Esophagus squamous epithelium (tissue), 5 donors: ENCODE measurements at places on chromosomes 6 and 20. TPM values are rescaled to one million over a fixed set of nuclear protein-coding genes. Genes with fewer than 3 reads are reported as not detected.

GRCh38 chr6:100271625-100272024 is 193.1 kb downstream of the SIM1 start:
- no peak for DNase-seq

DNA sequence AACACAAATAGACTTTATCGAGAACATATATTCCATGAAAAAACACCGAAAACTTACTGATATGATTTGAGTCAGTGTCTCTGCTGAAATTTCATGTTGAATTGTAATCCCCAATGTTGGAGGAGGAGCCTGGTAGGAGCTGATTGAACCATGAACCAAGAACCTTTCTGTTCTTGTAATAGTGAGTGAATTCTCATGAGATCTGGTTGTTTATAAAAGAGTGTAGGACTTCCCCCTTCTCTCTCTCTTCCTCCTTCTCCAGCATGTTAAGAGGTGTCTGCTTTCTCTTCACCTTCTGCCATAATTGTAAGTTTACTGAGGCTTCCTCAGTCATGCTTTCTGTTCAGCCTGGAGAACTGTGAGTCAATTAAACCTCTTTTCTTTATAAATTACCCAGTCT is 1289.3 kb upstream of the CITED2 start:
- DNase-seq, result no peak

DNA sequence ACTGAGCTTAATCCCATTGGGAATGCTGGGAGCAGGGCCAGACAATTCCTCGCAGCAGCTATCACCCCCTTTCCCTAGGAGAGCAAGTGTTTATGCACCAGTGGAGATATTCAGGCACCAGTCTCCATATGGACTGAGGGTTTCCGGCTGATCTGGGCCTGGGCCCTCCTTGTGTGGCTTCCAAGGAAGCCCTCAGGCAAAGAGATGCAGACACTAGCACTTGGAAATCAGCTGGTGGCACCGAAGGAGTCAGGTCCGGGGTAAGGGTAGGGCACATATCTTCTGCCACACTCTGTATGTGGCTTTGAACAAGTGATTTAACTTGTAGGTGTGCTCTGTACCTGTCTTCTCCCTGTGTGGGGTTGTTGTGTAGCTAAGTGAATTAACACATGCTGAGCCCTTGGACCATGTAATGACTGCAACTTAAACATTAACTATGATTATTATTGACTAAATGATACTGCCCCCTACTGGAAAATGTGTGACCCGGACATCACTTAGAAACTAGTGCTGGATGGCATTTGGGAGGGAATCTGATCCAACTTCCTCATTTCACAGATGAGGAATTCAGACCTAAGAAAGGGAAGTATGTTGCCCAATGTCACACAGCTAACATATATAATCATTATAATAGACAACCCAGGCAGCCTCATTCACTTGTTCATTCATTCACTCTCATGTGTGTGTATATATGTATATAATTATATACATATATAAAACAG is 19.3 kb upstream of the WFDC2 start:
- no peak for DNase-seq

ZSCAN16 gene
- total RNA-seq, result 4.4 TPM

DNA sequence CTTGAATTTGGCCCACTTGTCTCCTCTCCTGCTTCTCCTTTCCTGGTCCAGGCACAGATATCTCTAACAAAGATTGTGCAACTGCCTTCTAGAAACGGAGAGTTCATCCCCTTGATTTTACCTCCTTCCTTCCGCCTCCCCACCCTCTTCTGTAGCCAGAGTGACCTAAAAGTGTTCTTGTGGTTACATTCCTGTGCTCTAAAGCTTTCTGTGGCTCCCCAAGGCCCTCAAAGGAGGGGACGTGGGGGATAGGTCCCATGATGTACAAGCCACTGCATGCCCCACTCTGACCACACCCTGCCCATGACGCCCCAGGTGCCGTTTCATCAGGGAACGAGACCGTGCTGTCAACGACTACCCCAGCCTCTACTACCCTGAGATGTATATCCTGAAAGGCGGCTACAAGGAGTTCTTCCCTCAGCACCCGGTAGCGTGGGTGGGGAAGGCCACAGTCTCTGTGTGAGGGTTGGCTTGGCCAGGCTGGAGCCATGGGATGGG is 8.2 kb downstream of the CDC25B start:
- DNase-seq, result no peak

DNA sequence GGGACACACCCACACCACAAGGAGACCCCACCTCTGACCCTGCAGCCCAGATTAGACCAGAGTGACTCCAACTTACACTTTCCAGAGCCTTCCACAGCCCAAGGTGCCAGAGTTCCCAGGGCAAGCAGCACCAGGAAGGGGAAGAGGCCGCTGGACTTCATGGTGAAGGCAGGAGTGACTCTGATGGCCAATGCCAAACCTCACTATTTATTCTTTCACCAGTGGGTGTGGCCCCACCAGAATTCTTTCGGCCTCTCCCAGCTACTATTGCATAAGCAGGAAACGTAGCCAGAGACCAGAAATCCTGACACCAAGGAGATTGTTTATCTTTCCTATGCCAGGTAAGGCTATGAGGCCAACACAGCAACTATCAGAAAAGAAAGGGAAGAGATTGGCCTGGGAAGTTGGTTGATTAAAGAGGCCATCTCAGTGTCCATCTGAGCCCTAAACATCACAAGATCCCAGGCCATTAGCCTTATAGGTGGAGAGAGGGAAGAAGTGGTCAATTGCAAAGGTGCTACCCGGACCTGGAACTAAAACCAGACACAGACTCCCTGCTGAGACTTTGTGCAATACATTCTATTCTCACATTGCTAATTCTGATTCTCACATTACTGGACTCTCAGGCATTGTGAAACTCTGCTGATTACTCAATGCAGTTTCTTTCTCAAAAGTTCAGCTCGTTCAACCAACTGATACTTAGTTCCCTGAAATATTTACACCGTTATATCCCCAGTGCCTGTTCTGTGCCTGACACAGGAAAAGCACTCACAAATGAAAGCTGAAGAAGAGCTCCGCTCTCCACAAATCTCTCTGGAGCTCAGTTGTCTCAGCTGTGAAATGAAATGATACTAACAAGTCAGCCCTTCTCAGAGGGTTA is at the start of gene SLPI:
Gene SLPI, minus strand, starts transcription at position 182 of the 880 bp plus-strand sequence. Its CDS starts 21 bp downstream, at position 161.
- no peak for DNase-seq

SMOC2 gene
- 5.8 TPM for total RNA-seq

EYS gene
- 0.87 TPM for total RNA-seq

DNA sequence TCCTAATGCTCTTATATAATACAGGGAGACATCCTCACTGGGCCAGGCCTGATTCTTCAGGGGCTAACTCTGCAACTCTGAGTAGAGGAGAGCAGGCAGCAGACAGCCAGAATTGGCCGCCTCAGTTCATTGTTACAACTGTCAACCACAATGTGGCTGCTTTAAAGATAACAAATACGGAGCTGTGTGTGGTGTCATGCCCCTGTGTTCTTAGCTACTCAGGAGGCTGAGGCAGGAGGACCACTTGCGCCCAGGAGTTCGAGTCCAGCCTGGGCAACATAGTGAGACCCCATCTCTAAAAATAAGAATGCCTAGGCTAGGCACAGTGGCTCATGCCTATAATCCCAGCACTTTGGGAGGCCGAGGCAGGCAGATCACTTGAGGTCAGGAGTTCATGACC is 34.3 kb downstream of the CEP250 start:
- no peak for DNase-seq

DNA sequence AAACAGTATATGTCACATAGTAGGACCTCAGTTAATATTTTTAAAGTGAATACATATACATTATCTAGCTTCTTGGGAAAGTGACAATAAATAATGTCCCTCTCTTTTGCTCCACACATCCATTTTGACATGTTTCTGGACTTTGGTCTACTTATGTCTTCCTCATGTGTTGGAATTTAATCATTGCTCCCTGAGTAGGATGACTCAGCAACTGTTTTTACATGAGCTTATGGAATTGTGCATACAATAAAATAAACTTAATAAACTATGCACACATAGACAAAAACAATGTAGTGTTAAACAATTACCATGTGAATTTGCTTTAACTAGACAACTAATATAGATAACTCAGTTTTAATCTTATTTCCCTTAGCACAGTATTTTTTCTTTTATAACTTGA is 503.8 kb downstream of the TFAP2B start:
- no peak for DNase-seq

DNA sequence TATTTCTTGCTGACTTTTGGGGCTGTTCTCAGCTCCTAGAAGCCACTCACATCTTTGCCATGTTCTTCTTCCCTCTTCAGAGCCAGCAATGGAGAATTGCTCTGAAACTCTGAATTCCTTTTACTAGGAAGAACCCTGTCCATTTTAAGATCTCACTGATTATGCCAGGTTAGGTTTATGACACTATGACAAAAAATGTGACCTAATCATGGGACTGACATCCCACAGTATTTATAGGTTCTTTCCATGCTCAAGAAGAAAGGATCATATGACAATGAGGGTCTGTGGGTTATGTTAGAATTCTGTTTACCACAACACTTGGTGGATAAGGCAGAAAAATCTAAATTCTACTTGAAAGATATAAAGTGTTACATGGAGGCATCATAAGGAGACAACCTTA is 263.3 kb upstream of the CITED2 start:
- no peak for DNase-seq

- DNase-seq, result no peak
Observed at GRCh38 chr6:160069050-160069454, 52.6 kb upstream of the SLC22A1 start.

DNA sequence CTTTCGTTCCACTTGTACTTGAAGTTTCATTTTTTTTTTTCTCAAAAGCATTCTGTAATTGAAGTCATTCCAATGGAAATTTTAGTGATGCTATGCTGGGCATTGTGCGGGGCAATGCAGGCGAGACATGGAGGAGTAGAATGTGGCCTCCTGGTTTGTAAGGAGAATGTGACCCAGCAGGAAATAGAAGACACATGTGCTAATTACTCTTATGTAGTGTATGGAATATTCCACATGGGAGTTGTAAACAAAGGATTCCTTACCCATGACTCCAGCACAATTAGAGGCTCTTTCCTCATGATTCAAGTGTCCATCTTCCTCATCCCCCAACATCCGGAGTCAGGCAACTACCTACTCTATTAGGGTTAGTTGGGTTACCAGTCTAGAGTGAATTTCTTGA is 14.9 kb upstream of the RFPL4B start:
- DNase-seq, result no peak

GRCh38 chr6:28729501-28730402 is 194.0 kb downstream of the TRIM27 start:
- no peak for DNase-seq

GRCh38 chr6:109834131-109834530 is 143.0 kb downstream of the FIG4 start:
- no peak for DNase-seq

DNA sequence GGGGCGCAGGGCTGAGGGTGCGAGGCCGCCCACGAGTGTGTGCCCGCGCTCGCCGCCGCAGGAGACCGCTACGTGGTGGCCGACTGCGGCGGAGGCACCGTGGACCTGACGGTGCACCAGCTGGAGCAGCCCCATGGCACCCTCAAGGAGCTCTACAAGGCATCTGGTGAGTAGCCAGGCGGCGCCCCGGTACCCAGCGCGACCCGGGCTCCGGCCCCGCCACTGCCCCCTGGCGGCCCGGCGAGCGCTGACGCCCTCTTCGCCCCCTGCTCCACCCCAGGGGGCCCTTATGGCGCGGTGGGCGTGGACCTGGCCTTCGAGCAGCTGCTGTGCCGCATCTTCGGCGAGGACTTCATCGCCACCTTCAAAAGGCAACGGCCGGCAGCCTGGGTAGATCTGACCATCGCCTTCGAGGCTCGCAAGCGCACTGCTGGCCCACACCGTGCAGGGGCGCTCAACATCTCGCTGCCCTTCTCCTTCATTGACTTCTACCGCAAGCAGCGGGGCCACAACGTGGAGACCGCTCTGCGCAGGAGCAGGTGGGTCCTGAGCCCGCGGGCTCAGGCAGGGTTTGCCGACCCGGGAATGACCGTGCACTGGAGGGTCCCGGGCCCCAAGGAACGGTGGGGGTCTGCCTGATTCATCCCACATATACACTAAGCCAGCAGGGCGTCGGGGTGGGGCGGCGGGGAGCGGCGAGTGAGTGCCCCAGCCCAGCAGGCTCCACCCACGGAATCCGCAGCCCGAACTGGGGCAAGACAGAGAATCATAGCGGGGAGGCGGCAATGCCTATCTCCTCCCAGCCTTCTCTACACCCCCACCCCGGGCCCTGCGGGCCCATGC is 17.4 kb downstream of the HSPA12B start:
- DNase-seq, result no peak

- no peak for DNase-seq
Observed at GRCh38 chr20:18144541-18145099, 7.0 kb downstream of the KAT14 start.

- no peak for DNase-seq
Observed at GRCh38 chr6:111750753-111751673, 122.2 kb downstream of the FYN start.

DNA sequence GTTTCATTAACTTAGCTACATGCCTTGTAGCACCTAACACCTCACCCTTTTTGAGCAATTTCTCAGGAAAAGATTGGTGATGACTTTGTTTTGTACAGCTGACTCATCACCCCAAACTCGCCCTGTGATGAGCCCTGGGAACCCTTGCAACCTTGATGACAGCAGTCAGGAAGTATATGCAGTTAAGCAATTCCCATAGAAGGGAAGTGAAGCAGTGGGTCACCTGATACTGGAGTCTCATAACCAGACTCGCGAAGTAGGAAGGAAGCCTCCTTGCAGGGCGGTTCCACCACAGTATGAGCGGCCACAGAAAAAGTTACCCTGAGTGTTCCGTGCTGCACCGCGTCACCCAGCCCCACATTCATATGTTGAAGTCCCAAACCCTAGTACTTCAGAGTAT is 82.0 kb upstream of the EDN1 start:
- no peak for DNase-seq

DNA sequence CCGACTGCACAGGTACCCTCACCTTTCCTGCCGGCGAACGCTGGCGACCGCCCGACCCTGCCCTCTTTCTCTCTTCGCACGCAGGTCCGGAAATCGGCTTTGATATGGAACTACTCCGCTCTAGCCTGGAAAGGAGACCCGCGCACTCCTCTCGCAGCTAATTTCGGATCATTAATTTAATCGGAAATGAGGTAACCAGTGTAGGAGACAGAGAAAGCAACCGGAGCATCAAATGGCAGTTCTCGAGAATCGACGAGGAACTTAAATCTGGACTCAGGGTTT is 949 bp upstream of the ATXN1 start:
- DNase-seq, result no peak

- no peak for DNase-seq
Observed at GRCh38 chr20:6680854-6681253, 86.6 kb upstream of the BMP2 start.

DNA sequence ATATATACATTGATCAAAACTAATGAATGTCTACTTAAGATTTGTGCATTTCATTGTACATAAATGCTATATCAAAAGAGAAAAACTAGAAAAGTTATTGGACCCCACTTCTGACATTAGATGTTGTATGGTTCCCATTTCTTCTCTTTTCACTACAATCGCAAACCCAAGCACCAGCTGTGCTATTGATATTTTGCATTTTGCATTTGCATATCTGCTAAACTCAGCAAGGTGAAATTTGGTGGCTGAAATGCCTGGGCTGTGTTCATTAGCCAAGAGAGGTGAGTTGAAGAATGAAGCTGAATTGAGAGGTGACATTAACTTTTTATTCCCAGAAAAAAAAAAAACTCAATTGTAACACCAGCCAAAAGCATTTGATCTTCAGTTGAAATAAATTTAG is 232.1 kb upstream of the TENT5A start:
- DNase-seq, result no peak
